LNCaP clone FGC (cell line): ENCODE measurements at places on chromosomes 7 and 10.

- DNase-seq = no peak
Observed at GRCh38 chr10:109126016-109126415, 797.3 kb downstream of the XPNPEP1 start.

GRCh38 chr10:97356318-97356914 lies 21.9 kb upstream of the FRAT2 start:
- no peak for DNase-seq

GRCh38 chr10:104541820-104542219 lies 99.3 kb upstream of the SORCS3 start:
- DNase-seq = no peak

DNA sequence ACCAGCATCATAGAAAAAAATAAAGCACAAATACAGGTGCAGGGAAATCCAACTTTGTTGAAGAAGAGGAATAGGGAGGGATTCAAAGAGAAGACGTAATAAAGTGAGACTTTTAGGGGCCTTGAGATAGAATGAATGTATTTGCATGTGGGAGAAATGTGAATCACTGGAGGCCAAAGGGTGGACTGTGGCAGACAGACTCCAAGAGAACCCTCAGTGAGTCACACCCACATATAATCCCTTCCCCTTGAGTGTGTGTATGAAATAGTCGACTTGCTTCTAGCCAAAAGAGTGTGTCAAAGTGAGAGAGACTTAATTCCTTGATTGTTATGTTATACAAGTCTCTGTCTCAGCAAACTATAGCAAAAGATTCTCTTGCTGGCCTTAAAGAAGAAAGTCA lies 101.3 kb upstream of the GHITM start:
- DNase-seq = no peak

DNA sequence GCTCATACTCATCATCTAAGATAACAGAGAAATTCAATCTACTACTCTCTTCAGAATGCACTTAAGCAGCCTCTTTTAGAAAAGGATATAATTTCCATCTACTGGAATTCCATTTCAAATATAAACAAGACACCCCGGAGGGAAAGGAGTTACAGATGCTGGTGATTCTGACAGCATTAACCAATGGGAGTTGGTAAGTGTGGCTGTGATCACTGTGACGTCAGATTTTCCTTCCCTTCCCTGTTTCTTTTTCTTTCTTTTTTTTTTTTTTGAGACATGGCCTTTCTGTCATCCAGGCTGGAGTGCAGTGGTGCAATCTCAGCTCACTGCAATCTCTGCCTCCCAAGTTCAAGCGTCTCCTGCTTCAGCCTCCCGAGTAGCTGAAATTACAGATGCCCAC lies 106.6 kb downstream of the ACTR3B start:
- no peak for DNase-seq

DNA sequence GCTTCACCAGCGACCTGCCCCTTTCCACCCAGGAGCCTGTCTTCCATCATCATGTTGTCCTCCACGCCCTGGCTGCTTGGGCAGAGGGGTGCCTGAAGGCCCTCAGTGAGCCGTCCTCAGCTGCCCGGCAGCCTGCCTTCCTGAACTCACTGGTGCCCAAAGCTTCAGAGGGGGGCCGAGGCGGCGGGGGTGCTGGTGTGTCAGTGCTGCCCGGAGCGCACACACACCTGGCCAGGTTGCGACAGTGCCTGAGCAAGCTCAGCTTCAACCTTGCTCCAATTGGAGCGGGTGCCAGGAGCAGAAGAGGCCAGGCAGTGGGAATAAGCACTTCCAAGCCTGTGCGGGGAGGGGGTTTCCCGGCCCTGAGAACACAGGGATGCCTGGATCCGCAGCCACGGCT lies 566.3 kb downstream of the INHBA start:
- DNase-seq = no peak

GRCh38 chr10:124719213-124719851 lies 24.8 kb downstream of the FAM53B start:
- no peak for DNase-seq

GRCh38 chr10:17443707-17444387 lies 10.5 kb downstream of the ST8SIA6 start:
- DNase-seq = no peak

DNA sequence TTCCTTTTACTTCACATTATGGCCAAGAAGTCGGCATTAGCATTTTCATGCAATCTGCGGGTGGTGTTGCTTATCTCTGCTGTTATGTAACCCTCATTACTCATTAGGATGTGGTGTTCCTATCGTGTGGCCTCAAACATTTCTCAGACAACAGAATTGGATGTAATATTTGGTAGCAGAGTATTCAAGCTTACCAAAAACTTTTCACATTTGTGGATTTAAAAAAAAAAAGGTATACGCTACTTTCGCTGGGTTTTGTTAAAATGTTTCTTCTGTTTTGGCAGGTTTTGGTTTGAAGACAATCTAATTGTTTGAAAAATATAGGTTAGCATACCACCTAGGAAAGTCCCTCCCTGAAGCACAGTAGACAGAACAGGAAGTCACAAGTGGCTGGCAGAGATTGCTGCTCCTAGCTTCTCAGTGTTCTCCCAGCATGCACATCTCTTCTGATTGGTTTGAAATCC lies 128.8 kb downstream of the GATA3 start:
- DNase-seq = no peak

- no peak for DNase-seq
Observed at GRCh38 chr10:1102831-1103230, 46.6 kb downstream of the WDR37 start.

DNA sequence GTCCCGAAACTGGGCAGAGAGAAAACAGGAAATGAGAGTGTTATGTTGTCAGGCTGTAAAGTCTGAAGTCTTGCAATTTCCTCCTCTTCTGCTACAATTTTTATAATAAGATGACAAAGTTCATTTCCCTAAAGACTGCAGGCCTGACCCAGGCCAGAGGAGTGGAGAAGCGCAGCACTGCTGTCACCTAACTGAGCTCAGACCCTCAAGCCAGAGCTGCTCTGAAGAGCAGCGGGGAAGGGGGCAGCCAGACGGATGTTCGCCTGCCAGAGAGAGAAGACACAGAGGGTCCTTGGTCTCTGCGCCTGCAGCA lies 12.6 kb upstream of the AOAH start:
- no peak for DNase-seq

GRCh38 chr7:50502001-50502684 lies 52.0 kb upstream of the FIGNL1 start:
- no peak for DNase-seq

GRCh38 chr7:110056331-110056730 lies 1034.6 kb upstream of the LRRN3 start:
- no peak for DNase-seq

GRCh38 chr7:2522780-2523433 lies 3.3 kb downstream of the LFNG start:
- DNase-seq = no peak

DNA sequence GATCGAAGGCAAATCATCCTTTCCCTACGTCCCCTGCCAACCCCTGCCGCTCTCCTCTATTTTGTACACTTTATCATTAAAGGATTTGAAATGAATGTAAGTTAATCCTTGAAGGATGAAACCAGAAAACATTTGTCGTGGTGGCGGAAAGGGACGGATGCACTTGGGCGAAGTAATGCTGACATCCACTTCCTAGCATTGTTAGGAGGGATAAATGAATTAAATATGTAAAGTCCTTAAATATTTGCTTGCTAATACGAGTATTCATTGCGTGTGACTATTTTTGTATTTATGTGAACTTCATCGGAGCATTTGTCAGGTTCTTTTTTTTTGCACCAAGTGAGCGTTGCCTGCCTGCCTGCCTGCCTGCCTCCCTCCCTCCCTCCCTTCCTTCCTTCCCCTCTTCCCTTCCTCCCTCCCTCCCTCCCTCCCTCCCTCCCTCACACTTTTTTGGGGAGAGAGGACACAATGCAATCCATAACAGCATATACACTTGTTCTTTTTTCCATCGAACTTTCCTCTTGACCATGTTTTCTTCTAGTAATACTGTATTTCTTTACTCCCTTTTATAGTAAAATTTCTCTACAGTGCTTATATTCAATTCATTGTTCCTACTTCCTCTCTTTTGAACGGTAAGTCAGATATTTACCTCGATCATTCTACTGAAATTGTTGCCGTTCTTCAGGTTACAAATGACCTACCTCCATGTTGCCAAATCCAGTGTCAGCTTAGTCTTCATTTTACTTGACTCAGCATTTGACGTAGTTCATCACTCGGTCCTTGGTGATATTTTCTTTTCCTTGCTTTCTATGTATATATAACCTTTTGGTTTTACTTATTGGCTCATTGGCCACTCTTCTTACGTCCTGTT lies 831 bp downstream of the CCDC7 start:
- DNase-seq = no peak

- peak; percentile 77 for DNase-seq
Observed at GRCh38 chr7:149598721-149599308, 101.2 kb upstream of the ZNF746 start.

DNA sequence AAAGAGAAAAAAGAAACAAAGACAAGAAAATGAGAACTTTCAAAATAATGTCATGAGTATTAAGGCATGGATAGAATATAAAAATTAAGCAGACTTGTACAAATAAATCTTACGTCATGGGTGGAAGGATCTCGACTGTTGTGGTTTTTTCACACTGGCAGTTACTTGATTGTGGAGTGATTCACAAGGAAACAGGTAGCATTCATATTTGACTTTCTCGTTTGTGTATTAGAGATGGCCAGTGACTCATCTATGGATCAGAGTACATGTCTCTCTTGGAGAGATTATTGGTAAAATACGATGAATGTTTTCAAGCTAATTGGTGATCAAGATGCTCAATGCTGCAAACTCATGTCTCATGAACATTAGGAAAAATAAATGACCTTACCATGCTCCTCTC lies 564.3 kb downstream of the GATA3 start:
- DNase-seq = no peak

DNA sequence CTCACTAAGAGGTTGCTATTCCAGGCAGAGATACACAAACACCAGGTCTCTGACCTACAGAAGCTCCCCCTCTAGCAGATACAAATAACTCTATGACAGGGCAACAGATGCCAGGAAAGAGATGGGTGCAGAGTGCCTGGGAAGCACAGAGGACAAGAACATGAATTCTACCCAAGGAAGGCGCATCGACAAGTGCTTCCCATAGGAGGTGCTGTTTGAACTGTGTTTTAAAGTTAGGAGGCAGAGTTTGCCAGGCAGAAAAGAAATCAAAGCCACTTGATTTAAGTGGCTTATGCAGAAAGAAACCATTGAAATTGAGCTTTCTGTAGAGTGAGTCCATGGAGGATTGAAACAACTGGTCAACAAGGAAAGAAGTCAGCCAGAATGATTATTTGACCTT lies 35.3 kb upstream of the EGR2 start:
- DNase-seq = no peak

DNA sequence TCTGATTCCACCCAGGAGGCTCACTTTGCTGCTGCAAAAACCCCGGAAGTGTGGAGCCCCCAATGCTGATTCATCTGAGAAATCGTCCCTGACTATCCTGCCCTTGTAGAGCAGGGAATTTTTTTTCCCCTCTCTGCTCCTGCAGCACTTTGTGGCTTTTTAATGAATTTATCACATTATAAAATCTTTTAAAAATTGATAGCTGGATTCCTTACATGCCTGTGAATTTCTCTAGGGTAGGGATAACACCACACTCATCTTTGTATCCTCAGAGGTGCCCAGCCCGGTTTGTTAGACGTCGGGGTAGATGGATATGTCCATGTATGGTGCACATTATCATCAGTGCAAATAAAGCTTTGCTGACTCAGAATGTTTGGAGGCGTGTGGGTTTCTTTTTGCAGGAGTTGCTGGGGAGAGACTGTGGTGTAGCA lies 185.7 kb downstream of the STK31 start:
- no peak for DNase-seq

- DNase-seq = no peak
Observed at GRCh38 chr7:148622887-148623585, 32.5 kb downstream of the C7orf33 start.

- DNase-seq = no peak
Observed at GRCh38 chr7:90081621-90082020, 72.6 kb upstream of the STEAP1 start.

- no peak for DNase-seq
Observed at GRCh38 chr7:28358423-28358868, 53.9 kb upstream of the CREB5 start.

DNA sequence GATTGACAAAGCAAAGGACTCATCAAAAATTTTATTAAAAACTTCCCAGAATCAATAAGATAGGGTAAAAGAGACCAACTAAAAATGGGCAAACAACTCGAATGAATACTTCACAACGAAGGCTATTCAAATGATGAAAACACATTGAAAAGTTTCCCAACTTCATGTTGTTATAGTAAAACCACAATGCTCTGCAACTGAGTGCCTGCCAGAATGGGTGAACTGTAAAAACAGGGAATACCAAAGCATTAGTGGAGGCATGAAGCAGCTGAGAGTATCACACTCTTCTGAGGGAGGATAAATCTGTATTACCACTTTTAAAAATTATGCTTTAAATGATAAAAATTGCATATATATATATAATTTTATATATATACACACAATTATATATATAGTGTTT lies 1214.7 kb downstream of the SORCS3 start:
- no peak for DNase-seq
